ENCODE measurements at places on chromosomes 11 and 22.
A peak's percentile ranks its signal among the peaks of the same experiment; 100 is the strongest.

DNA sequence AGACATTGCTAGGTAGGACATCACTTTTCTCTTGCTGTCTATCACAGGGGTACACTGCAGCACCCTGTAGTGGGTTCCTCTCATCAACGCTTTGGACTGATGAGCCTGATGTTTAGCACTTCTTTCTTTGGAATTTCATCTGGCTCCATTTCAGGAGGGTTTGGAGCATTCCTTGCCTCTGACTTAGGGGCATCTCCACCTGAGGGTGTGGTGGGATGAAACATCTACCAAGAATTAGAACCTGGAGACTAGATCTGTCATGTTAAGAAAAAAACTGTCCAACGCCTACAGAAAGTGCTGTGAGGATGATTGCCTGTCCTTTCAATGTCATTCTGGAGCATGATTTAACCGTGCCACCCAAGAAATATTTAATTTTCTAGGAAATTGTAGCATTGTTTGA is 648.4 kb downstream of the ETS1 start:
- DNase-seq: no peak

DNA sequence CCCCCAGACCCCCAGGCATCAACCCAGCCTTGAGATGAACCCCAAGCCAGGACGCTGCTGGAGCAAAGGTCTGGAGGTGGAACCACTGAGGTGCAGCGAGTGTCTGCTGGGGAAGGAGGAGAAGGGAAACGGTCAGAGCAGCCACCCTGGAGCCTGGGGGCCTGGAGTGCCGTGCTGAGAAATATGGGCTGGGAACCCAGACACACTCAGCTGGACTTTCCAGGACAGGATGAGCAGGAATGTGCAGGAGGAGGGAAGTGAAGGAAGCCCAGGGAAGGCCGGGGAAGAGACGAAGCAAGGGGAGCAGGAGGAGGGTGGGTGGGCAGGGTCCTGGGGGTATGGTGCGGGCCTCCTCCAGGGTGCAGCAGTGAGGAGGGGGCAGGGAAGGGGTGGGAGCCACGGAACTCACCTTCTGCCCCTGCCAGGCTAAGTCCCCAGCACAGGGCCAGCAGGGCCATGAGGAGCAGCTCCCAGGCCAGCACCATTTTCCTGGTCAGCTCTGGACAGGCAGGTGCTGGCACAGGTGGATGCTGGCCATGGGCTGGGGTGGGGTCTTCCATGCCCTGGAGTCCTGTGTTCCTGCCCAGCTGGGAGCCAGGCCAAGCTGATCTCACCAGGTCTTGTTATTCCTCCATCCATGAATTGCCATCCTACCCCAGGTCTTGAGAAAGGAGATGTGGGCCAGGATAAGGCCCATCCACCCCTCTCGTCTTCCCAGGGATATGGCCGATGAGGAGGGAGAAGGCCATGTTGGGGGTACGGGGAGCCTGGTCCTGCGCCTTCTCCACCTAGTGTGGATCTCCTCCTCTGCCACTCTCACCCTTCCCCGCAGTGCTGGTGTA is 40.0 kb downstream of the CSF2RB start:
- no peak for DNase-seq

DNA sequence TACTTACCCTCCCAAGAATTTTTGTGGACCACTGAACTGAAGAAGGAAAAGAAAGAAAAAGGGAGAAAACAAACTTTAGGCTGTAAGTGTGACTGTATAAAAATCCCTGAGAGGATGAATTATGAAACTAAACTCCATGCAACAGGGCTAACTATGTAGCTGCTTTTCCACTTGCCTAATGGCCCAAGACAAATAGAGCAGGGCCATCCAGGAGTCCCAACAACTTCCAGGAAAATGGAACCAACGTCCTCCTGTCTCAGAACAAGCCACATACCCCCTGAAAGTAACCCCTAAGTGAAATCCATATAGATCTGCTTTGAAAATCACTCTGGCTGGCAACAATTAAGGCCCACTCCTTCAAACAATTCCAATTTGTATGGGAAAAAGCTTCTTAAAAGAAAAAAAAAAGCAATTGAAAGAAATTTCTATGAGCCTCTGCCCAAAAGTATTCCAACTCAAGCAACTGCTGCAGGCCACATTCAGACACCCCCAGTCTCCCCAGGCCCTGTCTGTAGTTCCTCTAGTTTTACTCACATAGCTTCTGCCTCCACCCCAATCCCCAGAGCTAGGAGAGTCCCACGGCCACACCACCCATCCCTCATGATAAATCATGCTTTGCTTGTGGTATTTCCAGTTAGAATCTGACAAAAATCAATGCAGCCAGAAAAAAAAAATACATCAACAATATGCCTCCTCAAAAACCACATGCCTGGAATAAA is 12.7 kb downstream of the RBFOX2 start:
- DNase-seq: no peak

DNA sequence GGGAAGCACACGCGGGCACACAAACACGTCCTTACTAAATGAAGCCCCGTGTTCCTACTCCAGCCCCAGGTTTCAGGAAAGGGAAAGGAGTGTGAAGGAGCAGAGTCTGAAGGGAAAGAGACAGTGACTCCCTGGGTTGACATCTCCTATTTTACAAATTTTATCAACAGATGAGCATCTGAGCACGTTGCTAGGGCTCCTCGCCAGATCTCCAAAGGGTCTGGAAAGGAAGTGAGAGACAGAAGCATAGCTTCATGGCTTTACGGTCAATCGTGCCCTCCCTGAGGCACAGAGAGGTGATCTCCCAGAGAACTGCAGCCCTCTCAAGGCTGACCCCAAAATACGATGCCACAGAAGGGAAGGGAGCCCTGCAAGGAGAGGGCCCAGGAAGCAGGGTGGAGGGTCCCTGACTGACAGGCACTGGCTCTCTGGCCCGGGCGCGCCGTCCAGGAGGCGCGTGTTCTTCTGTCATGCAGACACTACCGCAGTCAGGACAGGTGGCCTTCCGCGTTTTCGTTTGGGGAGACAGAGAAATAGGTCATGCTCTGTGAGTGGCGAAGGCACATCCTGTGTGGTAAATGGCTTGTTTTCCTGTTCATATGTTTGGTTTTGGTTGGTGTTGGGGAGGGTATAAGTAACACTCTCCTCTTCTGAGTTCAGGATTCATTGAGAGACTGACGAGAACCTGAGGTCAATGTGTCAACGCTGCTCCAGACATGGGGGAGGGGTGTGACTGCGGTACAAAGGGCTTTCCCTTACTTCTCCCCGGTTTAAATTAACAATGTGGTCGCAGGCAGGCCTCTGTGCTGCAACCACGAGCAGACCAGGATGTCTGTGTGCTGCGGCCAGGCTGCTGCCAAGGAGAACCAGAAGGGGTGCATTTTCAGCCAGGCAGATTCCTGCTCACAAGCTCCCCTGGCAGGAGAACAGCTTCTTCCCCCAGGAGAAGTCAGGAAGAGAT is 813.3 kb downstream of the OPCML start:
- no peak for DNase-seq

- DNase-seq: no peak
Measured at GRCh38 chr11:9672288-9672916, 8.5 kb downstream of the SWAP70 start.

- peak; percentile 77 for DNase-seq
Measured at GRCh38 chr11:29306527-29306926, 710.3 kb downstream of the KCNA4 start.

DNA sequence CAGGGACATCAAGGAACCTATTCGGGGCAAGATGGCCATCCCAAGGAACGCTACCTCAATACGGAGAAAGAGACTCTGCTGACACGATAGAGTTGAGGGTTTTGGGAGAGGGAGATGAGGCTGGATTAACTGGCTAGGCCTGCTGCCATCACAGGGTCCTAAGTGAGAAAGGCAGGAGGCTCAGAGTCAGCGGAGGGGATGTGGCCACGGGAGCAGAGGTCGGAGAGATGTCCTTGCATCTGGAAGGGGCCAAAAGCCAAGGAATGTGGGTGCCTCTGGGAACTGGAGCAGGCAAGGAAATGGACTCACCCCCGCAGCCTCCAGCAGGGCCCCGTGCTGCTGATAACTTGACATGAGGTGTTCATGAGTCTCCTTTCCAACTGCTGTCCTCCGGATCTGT is 31.0 kb upstream of the RFPL3 start:
- no peak for DNase-seq

- no peak for DNase-seq
Measured at GRCh38 chr22:25027959-25028840, 75.7 kb downstream of the KIAA1671 start.

DNA sequence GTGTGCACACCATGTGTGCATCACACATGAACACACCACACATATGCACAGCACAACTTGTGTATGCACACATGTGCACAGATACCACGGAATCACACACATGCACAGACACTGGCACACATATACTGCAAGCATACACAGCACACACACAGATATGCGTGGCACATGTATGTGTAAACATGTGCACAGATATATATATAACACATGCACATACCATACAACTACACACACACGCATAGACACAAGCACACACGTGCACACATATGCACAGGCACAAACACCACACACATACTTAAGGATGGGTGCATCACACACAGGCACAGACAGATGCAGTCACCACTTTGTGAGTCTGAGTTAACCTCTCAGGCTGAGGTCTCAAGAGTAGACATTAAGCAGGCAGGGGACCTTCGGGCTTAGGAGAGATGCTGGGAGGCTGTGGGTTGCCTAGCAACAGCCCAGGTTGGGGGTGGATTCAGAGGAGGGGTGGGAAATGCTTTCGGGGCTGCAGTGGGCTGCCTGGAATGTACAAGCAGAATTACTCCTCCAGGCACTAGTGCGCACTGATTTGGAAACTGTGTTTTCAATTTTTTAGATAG is 82.9 kb downstream of the MYO18B start:
- DNase-seq: no peak

GRCh38 chr22:36982136-36982535 is 37.1 kb downstream of the TST start:
- no peak for DNase-seq

DNA sequence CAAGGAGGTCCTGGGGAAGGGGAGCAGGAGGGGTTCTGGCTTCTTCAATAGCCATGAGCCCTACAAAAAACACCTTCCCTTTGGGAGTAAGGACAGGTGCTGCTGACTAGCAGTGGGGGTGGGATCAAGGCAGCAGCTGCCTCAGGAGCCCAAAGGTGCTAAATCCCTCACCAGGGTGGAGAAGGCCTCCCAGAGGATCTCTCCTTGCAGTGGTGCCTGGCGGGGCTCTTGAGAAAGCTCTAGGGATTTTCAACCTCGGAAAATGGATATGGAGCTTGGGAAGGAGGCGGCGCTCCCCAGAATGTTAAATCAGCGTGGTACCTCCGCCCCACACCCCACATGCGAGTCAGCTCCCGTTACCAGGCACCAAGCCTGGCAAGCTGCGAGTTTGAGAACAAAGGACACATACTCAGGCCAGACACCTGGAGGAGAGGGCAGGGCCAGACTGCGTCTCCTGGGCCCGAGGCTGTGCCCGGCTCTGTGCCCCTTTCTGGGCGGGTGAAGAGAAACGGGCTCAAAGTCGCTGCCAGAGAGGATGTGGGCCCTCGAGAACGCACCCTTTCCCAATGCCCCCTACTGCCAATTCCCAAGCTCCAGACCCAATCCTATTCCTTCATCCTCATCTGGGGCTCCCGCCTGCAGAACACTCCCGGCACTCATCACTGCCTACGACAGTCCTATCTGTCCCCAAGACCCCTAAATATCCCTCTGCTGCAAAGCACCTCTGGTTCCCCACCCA is 139.0 kb downstream of the BRD1 start:
- no peak for DNase-seq

DNA sequence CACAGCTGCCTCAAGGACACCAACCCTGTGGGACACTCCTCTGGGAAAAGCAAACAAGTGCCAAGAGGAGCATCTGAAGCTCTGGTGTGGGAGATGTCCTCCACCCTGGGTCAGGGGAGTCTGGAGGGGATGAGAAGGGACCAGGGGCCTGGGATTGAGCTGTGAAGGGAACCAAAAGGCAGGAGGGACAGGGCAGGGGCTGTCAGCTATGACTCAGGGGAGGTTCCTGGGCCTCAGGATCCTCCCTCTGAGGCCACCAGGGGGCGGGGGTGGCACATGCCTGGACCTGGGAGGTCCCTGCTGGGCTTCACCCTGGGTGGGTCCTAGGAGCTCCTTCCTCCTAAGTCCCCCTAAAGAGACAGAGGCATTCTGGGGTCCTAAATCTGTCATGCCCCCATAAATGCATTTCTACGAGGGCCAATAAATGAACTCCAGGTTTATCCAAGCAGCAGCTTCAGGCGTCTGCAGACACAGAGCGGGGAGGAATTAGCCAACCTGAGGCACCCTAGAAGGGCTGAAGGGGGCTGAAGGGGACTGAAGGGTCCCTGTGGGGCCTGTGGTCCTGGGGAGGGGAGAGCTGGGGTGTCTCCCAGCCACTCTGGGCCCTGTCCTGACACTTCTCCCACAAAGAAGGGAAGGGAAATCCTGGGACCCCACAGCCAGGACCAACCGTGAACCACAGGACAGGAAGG is 31.9 kb upstream of the IGLL5 start:
- peak; percentile 10 for DNase-seq

DNA sequence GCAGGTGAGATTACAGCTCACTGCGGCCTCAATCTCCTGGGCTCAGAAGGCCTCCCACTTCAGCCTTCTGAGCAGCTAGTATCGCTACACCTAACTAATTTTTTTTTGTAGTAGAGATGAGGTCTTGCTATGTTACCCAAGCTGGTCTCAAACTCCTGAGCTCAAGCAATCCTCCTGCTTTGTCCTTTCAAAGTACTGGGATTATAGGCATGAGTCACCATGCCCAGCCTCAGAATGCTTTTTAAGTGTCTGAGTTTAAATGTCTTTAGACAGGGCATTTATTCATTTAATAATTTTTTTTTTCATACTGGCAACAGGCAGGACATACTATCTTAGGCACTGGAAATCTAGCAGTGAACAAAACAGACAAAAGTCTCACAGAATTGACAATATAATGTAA is 27.7 kb downstream of the LRP4 start:
- DNase-seq: peak; percentile 3

DNA sequence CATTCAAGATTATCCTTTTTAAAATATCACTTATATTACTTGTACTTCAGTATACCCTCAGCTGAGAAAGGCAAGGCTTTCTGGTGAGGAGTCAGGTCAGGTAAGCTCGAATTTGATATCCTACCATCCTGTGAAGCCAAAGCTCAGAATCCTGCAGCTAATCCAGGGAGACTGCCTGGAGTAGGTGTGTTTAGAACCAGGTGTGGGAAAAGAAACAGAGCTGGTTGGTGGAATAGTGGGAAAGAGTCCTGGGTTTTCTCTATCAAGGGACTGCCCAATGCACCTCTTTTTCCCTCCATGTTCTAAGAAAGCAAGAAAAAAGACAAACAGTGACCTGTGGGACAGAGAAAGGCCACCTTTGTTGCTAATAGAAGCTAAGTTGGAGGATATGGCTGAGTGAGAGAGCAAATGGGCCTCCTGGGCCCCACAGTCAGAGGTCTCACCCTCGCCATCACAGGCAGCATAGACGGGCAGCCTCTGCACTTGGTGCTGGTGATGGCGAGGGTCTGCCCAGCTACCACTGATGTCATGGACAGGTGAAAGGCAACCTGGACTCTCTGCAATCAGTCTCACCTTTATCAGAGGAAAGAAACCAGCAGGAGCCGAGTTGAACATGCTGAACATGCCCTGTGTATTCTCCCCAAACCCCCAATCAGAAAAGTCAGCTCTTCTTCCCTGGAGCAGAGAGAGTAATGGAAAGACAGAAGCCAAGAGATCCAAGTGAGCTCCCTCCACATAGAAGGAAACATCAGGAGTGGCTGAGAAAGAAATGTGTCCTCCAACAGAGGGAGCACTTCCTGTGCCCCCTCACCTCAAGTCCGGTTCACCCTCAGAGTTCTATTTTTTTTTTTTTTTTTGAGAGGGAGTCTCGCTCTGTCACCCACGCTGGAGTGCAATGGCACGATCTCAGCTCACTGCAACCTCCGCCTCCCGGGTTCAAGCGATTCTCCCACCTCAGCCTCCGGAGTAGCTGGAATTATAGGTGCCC is 491.3 kb downstream of the BUD13 start:
- no peak for DNase-seq

- DNase-seq: no peak
Measured at GRCh38 chr11:72460091-72460647, 25.8 kb upstream of the CLPB start.
